ENCODE measurements at places on chromosomes 5 and 9.

DNA sequence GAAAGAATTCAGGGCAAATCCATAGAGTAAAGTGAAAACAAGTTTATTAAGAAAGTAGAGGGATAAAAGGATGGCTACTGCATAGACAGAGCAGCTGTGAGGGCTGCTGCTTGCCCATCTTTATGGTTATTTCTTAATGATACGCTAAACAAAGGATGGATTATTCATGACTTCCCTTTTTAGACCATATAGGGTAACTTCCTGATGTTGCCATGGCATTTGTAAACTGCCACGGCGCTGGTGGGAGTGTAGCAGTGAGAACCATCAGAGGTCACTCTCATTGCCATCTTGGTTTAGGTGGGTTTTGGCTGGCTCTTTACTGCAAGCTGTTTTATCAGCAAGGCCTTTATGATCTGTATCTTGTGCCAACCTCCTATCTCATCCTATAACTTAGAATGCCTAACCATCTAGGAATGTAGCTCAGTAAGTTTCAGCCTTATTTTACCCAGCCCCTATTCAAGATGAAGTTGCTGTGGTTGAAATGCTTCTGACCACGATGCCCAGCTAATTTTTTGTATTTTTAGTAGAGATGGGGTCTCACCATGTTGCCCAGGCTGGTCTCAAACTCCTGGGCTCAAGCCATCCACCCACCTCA is 42.1 kb downstream of the RFK start:
- DNase-seq, result no peak

- DNase-seq, result no peak
Observed at GRCh38 chr5:159567461-159567860, 237.2 kb upstream of the IL12B start.

- no peak for DNase-seq
Observed at GRCh38 chr5:73853091-73853490, 227.1 kb downstream of the ARHGEF28 start.

DNA sequence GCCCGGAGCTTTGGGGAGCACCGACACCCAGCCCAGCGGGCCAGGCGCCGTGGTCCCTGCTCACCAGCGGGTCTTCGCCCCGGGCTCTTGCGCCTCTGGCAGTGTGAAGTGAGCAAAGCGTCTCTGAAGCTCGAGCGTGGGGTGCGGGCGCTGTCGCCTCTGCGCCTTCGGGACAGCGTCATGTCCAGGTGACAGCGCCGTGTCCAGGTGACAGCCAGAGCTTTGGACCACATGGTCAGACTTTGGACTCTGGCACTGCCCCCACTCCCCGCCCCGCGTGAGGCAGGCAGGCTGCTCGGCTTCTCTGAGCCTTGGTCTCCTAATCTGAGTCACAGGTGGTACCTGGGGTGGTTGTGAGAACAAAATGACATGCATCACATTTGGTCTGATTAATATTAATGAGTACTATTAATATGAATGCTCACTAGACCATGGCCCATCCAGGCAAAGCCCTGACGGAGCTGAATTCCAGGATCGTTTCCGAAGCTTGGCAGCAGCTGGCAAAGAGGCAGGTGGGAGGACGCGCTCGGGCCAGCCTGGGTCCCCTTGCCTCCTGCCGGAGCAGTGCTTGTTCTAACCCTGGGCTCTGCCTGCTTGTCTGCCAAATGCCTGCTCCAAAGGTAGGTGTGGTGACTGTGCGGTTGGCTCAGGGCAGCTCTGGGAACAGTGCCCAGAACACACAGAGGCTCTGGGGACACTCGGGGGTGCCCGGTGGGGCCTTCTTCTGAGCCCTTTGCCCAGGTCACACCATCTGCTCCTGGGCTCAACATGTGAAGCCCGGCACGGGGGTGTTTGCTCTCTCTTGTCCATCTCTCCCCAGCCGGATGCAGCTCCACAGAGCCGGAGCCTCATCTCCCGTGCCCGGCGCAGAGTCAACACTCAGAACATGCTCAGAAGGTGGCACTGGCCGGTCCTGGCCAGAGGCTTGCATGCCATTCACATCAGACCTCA is 157.1 kb downstream of the OLFM1 start:
- DNase-seq, result peak; percentile 79

DNA sequence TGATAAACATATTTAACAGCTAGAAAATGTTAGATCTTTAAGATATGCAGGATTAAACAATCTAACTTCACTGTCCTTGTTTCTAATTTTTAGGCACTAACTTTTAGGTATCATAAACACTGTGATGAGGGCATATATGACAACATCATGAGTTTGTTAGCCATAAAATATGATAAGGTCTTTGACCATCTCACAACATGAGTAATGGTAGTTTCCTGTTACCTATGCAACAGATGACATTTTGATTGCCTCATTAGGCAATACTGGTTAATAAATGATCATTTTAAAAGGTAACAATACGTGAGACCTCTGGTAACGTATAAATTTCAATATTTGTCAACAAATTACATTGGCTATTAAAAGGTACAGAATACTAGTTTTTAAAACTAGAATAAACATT is 613.5 kb downstream of the PDE4D start:
- DNase-seq, result no peak

- DNase-seq, result no peak
Observed at GRCh38 chr5:132267931-132268768, 10.7 kb downstream of the PDLIM4 start.

GRCh38 chr9:7756088-7756487 is 43.5 kb downstream of the DMAC1 start:
- no peak for DNase-seq

DNA sequence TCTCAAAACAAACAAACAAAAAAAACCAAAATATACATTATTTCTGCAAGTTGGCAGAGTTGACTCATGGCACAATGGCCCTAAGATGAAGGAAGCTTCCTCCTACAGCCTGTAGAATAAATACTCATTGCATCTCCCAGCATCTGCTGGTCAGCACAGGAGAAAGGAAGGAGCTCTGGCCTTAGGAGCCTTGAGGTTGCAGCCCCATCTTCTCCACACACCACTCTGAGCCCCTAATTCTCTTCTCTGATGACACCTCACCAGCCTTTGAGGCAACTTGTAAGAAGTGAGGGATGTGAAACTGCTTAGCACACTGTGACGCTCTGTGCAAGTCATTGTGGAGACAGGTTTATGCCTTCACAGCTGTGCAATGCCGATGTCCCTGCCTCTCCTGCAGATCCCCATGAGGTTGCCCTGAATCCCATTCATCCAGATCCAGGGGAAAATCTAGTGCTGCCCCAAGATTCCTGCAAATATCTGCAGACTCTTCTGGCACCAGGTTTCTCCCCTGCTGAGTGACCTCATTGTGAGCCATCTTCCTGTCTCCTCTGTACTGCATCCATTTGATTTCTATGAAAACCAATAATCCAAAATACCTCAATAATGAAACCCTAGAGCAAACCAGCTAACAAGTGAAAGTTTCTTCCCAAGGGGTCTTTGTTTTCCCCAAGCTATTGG is 65.3 kb upstream of the TGFBR1 start:
- DNase-seq, result no peak

DNA sequence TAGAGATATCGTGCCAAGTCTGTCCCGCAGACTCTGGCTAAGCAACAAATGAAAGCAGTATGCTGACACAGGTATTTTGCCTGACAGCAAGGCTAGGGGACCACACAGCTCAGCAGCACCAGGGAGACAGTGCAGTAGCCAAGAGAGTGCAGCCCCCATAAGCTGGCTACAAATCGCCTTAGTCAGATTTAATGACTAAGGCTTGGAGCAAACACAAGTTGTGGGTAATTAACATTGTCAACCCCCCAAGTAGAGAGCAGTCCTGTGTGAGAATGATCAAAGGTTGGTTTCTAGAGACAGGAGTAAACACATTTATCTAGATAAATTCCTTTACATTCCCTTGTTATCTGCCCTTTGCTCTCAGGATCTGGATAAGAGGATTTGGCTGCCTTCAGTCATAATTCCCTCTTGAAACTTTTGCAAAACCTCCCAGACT is 1434.5 kb upstream of the CDH6 start:
- DNase-seq, result peak; percentile 11

- no peak for DNase-seq
Observed at GRCh38 chr9:96163712-96164111, 138.3 kb downstream of the HSD17B3 start.

- no peak for DNase-seq
Observed at GRCh38 chr9:133528876-133529241, 4.1 kb upstream of the MYMK start.

GRCh38 chr5:88322785-88323184 is 54.1 kb upstream of the TMEM161B start:
- no peak for DNase-seq

GRCh38 chr9:13607481-13608441 is 328.3 kb upstream of the MPDZ start:
- DNase-seq, result no peak
